Cerebellar nuclear complex (tissue), 1 donor: ENCODE measurements at places on chromosomes 7 and 10.

- DNase-seq: no peak
Observed at GRCh38 chr10:63976538-63976937, 455.3 kb downstream of the REEP3 start.

DNA sequence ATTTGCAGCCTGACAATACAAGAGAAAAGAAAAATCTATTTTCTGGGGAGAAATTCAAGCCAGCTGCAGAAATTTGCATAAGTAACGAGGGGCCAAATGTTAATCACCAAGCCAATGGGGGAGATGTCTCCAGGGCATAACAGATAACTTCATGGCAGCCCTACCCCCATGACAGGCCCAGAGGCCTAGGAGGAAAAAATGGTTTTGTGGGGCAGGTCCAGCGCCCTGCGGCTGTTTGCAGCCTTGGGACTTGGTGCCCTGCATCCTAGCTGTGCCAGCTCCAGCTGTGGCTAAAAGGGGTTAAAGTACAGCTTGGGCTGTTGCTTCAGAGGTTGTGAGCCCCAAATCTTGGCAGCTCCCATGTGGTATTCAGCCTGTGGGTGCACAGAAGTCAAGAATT lies 54.3 kb downstream of the VIM start:
- DNase-seq: no peak

DNA sequence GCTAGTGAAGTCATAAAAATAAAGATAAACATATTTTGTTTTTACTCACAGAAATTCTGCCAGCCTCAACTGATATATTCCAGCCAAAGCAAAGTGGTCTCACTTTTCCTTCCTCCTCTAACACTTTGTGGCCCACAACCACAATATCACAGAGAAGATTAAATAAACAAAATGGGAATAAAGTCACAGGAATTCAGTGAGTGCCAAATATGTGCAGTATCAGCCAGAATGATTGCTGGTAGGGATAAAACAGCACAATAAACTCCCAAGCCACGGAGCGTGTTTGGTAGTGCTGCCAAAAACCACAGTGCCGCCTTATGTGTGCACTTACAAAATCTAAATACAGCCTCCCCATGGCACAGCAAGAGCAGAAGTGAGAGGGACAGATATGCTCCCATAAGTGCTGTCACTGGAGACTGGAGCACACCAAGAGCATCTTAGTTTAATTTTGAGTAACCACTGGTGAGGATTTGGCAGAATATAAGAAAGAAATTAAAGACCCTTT lies 155.8 kb downstream of the POM121L12 start:
- DNase-seq: no peak

DNA sequence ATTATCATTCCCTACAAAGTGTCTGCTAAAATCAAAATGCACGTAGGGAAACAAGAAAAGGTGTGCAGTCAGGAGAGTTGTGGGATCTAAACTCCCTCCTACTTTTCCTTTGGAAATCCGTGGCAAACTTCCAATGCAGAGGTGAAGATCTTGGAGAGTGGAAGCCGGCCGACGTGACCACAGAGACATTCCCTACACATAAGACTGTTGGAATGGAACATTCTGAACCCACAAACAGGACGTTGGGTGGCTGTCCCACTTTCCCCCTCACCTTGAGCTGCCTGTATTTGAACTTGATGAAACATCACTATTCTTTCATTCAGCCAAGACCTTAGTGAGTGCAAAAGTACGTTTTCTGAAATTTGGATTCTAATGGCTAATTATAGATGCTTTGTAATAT lies 65.9 kb downstream of the PRKCQ start:
- no peak for DNase-seq

DNA sequence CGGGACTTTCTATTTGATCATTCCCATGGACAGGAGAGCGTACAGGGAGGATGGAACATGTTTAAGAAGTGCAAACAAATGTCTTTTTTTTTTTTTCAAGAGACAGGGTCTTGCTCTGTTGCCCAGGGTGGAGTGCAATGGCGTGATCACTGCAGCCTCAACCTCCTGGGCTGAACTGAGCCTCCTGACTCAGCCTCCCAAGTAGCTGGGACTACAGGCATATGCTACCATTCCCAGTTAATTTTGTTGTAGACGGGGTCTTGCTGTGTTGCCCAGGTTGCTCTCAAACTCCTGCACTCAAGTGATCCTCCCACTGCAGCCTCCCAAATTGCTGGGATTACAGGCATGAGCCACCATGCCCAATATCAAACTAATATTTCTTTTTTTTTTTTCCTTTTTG lies 40.5 kb downstream of the SPDYE5 start:
- DNase-seq: no peak

DNA sequence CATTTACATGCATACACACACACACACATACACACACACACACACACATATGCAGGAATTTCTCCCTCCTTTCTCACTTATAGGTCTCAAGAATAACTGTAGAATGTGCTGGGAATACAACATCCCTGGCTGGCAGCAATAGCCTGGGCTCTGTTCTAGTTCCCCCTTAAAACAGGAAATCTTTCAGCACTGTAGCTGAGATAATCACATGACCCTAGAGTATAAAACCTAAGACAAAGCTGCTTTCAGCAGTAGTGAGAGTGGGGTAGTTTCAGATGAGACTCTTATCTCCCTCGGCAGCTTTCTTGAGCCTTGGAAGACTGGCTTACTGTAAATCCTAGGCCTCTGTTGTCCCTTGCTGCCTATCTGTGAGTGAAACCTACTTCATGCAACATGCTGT lies 137.4 kb upstream of the AKR1E2 start:
- DNase-seq: no peak

DNA sequence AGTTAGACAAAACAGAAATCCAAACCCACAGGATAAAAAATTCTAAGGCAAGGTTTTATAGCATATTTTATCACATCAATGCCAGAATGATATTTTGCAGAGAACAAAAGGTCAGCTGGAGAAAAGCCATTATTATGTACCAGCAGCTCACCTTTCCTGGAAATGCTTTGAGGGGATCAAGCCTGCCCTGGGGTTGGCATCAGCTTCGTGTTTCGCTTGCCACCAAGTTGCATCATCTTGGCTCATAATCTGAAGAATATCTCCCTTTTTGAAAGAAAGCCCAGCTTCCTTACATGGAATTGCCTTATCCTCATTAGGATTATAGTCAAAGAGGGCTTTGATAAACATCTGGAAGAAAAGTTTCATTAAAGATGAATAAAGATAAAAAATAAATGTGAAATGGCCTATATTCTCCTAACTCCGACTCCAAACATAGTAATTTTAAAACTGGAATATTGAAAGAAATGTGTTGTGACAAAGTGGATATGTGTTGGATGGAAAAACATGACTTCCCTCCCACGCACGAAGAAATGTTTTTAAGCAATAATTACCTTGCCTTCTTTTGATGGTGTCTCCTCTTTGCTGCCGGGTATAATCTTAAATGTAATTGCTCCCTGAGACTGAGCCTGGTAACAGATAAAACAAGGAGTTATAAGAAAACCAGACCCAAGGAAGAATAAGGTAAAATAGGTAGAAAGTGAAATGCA lies 121.3 kb upstream of the ODAD2 start:
- no peak for DNase-seq

DNA sequence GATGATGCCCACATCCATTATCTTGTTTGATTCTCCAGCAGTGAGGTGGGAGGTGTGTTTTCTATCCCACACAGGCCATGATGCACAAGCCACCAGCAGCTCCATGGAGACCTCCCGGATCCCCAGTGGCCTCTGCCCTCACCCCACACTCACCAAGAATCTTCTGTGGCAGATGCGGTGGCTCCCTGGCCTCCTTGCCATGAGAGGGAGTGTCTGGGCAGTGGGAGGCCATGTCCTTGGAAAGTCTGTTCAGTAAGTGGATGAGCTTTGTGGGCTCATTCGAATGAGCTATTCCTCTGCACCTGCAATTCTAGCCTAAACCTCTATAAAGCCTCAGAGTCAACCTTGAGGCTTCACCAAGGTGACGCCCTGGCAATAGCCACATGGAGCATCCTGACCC lies 243.8 kb downstream of the TCERG1L start:
- no peak for DNase-seq

DNA sequence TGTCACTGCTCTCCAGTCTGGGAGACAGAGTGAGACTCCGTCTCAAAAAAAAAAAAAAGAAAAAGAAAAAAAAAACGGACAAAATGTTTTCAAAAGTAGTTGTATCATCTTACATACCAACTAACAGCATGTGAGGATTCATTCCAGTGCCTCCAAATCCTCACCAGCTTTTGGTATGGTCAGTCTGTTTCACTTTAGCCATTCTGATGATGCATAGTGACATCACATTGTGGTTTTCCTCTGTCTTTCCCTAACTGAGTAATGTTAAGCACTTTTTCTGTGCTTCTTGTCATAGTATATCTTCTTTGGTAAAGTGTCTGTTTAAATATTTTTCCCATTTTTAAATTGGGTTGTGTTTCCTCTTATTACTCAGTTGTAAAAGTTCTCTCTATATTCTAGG lies 251.4 kb upstream of the CTBP2 start:
- DNase-seq: no peak

DNA sequence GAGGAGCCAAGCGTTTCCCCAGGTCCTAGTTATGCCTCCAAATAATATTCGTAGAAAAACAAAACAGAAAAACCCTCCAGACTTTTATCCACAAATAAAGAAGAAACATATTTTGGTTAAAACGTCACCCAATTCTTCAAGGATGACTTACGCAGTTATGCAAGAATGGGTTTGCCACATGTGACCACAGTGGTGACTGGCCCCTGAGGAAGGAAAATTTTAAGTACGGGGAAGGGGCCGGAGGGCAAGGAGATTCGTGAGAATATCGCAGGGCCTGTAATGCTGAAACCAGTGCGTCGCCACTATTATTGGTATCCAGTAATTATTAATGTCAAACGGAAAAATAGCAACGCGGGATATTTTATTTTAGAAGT lies 537 bp upstream of the MRPS24 start:
- no peak for DNase-seq

DNA sequence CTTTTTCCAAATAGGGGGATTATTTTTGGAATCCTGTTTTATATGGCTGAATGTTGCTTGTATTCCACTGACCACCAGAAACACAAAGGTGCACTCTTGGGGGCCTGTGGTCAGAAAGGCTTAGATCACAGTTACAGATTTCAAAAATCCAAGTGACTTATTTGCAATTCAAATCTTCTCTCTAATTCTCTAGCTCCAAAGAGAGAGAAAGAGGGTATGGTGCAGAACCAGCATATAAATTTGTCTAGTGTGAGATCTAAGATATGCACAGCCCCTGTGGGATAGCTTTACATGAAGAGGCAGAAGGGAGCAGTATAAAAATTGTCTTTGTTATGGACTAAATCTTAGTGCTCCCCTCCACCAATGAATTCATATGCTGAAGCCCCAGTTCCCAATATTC lies 1121.7 kb upstream of the CELF2 start:
- DNase-seq: no peak

DNA sequence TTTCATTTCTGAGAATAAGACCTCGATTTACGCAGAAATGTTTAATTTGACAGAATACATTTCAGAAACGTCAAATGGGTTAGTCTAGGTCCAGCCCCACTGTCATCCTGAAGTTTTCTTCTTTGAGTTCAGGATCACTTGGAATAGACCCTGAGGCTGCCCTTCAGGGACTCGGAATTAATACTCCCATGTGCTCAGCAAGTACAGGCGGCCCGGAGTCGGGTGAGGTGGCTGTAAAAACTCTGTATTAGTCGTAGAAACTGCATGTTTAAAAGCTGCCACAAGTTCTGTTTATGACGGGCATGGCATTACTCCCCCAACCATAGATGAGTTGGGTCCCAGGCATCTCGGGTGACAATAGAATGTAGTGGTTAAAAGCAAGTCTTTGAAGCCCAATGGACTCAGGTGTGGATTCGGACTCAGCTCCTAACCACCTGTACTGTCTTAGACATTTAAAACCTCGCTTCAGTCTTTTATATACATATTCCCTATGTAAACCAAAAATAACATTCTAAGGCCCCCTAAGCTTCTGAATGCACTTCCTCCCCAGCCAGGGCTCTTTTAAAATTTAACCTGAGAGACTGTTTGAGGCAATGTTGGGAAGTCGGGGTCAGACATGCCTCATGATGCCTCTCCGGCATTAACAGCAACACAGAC lies 216.3 kb downstream of the ADARB2 start:
- DNase-seq: no peak

GRCh38 chr10:88553116-88553752 lies 29.9 kb downstream of the RNLS start:
- DNase-seq: peak; percentile 64

- no peak for DNase-seq
Observed at GRCh38 chr10:52250510-52250909, 63.6 kb upstream of the DKK1 start.

DNA sequence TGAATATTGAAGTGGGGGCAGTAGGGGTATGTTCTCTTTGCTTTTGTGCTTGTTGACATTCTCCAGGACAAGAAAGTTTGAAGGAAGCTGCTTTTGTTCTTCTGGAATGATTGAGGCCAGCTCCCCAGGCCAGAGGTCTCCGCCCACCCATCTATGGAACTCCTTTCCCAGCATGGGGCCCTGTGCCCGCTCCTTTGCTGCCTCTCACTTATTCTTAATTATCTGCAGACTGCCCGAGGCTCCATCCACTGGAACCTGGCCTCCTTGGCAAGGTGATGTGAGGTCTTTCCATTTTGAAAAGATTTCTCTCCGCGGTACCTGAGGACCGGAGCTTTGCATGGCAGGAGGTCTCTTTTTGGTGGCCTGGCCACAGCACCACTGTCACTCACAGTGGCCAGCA lies 39.3 kb upstream of the MKI67 start:
- DNase-seq: no peak

GRCh38 chr10:133141144-133141957 lies 18.7 kb upstream of the KNDC1 start:
- no peak for DNase-seq

DNA sequence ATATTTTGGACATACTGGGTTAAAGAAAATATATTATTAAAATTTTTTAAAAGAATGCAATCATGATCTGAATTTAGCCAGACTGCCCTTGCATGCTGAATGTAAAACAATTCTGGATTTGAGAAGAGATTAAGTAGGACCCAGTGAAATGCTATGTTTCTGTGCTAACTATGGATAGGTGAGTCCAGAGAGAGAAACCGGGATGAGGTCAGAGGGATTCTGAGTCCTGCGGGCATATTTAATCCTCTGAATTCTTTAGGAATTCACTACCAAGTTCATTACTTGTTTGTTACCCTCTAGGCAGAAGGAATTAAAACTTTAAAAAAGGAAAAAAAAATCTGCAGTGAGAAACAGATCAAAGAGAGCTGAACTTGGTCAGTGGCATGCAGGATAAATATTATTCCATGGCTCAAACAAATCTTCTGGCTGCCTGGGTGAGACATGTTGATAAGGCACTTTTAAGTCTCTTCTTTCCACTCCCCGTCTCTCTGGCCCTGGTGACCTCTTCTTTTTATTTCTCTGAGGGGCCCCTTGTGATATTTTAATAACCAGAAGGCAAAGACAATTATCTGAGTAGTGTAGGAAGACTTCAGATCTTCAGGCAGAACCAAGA lies 50.2 kb upstream of the LYZL1 start:
- no peak for DNase-seq

- no peak for DNase-seq
Observed at GRCh38 chr7:92964141-92964540, 127.8 kb upstream of the CDK6 start.
